ENCODE measurements at places on chromosomes 7 and 10.

GRCh38 chr10:77602913-77603533, 34.6 kb downstream of the KCNMA1 start:
- DNase-seq = no peak

- DNase-seq = no peak
Observed at GRCh38 chr7:44143646-44144250, 2.6 kb upstream of the MYL7 start.

- DNase-seq = no peak
Observed at GRCh38 chr10:806451-807162, 117.1 kb upstream of the DIP2C start.

GRCh38 chr10:124114696-124115095, 21.3 kb upstream of the CHST15 start:
- DNase-seq = no peak

GRCh38 chr10:95291365-95292039, 699 bp upstream of the PDLIM1 start:
- no peak for DNase-seq

DNA sequence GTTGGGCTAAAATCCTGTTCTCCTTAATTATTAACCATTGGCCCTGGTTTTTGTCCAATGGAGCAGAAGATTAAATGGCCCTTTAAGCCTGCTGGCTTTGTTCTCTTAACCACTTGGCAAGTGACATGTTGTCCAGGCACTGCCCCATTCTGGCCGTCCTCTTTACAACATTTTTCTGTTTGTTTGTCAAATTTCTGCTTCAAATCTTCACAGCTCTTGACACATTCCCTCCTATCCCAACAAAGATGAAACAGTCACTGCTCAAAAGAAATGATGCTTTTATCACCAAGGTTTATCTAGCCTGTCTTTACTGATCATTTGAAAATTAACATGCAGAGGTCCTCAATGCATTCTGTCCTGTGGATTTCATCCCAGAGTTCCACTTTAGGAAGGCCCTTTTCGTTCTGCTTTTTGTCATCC, 700.4 kb downstream of the KCNMA1 start:
- no peak for DNase-seq

DNA sequence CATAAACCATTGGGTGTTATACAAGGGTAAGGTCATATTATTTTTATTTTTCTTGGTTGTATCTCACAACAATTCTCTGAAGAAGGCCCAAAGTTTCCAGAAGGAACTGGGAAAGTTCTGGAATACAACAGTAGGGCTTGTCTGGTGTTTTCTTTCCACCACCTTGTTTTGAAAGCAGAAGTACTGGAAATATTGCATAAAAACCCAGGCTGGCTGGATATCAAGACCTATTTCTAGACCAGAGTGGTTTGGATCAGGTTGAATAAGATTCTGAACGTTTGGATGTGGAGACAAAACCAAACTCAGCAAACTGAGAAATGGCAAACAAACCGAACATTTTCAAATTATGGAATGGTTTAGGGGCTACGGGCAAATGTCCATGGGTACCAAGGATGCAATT, 182.6 kb upstream of the FZD8 start:
- DNase-seq = no peak

DNA sequence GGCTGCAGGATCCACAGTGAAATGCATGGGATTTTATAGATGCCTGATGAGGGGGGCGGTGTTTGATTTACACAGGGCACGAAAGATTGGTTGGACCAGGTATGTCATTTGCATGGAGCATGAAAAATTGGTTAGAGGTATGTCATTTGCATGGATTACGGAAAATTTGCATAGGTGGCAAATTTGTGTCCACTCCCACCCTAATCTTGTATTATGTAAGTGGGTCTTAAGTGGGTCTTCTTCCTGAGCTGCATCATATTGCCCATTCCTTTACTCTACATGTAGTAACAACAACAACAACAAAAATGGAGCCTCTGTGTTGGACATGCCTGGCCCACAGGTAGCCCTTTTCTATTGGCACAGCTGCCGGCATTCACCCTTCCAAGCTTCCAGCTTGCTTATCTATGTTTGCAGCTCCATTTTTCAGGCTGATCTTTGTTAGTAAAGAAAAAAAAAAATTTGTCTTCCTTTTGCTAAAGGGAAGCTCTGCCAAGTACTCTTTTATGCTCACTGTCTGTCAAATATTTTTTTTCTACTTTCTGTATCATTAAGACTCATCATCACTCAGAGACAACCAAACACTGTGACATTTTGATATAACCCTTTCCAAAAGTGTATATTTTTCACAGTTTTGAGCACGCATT, 10.3 kb upstream of the ZNF273 start:
- DNase-seq = no peak
